ENCODE measurements at places on chromosomes 4 and X.

- DNase-seq = no peak
Observed at GRCh38 chr4:148998719-148999118, 556.5 kb upstream of the NR3C2 start.

- DNase-seq = no peak
Observed at GRCh38 chr4:104747635-104748034, 252.9 kb upstream of the CXXC4 start.

- no peak for DNase-seq
Observed at GRCh38 chr4:54110019-54110416, 10.1 kb downstream of the GSX2 start.

DNA sequence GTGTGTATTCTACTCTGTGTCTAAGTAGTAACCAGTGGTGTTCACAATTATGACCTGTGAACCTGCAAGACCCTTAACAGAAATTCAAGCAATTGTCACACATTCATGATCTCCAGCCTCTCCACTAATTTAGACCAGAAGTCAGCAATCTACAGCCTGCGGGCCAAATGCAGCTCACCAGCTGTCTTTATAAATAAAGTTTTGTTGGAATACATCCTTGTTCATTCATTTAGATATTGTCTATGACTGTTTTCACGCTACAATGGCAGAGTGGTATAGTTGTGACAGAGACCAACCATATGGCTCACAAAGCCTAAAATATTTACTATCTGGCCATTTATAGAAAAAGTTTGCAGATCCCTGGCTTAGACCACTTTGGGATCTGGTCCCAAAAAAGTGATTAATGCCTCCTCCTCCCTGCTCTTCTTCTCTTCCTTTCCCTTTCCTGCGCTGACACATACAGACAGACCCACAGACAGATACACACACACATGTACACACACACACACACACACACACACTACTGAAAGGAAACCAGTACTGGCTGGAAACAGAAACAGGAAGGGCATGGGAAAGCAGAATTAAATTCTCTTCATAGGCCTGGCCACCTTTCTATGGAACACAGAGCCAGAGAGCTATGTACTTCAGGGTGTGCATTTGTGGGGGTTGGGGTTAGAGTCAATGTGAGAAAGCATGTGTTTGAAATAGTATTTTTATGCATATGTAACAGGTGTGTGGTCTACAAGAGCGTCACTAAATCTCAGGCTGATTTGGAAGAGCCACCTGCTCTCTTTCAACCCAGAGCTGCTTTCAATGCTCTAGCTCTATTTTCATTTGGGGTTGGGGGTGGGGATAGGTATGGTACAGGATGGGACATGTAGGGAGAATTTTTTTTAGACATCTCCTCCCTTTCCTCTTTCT lies 49.7 kb upstream of the TMEM164 start:
- DNase-seq = peak; percentile 3

GRCh38 chr4:37749398-37749988 lies 63.3 kb upstream of the RELL1 start:
- DNase-seq = no peak
